Spleen (tissue), 13 donors: ENCODE measurements at places on chromosomes 16 and 17. TPM values are rescaled to one million over a fixed set of nuclear protein-coding genes. Genes with fewer than 3 reads are reported as not detected.

GRCh38 chr17:15123593-15124263 lies 141.4 kb downstream of the PMP22 start:
- H3K27me3 ChIP-seq: no peaks in the 10 kb centered on the region
- no peaks in the 10 kb centered on the region for H3K4me1 ChIP-seq
- no peaks in the 10 kb centered on the region for H3K36me3 ChIP-seq
- DNase-seq: no peak

The NBR1 gene
- 87.7 TPM for total RNA-seq

The CDC42EP4 gene
- 52.5 TPM for total RNA-seq

DNA sequence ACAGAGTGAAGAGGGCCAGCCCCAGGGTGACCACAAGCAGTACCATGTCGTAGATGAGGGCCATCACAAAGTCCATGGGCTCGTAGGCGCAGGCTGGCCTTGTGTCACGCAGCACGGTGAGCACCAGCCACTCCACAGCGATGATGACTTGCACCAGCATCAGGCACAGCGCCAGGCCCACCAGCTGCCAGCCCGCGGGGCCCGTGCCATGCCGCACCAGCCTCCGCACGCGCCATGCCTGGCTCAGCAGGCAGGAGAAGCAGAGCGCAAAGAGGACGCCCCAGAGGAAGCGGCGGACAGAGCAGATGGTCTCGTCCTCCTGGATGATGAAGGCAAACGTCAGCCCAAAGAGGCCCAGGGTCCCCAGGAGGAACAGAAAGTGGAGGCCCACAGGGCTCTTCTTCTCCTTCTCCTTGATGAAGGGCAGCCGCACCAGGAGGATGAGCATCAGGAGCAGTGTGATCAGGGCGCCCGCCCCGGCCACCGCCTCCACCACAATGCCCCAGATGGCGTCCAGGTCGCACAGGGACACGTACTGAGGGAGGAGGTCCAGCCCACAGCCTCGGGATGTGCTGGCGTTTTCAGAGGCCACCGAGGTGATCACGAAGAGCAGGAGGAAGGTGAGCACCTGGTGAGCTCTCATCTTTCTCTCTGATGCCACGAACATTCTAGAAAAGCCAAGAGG lies 12.3 kb downstream of the GPRC5B start:
- H3K4me3 ChIP-seq: no peak overlapping the region

- H3K4me3 ChIP-seq: no peak overlapping the region
- H3K27me3 ChIP-seq: no peaks in the 10 kb centered on the region
- H3K27ac ChIP-seq: no peak overlapping the region
- H3K4me1 ChIP-seq: no peaks in the 10 kb centered on the region
Observed at GRCh38 chr16:68608330-68608729, 36.8 kb upstream of the CDH3 start.

DNA sequence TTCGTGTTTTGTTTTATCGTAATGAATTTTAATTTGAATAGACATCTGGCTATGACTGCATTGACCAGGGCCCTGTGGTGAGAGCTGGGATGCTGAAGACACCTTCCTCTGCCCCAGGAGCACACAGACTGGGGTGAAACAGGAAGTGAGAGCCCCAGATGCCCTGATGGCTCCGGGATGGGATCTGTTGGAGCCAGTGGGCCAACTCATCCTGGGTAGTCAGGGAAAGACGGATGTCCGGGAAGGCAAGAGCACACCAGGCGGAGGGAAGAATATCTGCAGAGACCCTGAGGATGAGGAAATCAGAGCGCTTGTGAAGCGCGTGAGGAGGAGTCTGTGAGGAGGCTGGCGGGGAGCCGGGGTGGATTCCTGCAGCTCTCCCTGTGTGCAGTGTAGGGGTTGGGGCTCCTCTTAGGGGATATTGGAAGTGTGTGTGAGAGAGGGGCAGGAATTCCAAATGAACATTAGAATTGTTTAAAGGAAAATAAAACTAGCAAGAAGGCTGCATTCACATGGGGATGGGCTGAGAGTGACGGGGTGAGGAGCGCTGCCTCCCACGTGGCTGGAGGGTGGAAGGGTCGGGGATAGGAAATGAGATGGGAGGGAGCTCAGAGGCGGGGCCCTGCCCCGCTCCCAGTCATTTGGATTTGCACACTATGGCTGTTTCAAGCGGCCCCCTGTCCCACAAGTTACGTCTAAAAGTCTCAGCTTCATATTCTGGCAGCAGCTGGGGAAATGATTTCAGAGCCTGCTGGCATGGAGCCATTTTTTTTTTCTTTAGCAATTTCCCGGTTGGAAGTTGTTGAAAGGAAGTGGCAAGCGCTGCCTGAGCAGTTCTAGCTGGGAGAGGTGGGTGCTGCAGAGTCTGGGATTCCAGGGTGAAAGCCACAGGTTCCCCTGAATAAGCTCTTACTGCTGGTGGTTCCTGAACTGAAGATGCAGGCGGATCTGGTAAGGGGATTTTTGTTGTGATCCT lies 71.2 kb upstream of the LGALS9 start:
- H3K27ac ChIP-seq: peak overlapping the region; percentile 82
- H3K4me1 ChIP-seq: peaks cover 34% of the 10 kb centered on the region
- peaks cover 30% of the 10 kb centered on the region for H3K36me3 ChIP-seq
- H3K4me3 ChIP-seq: peak overlapping the region; percentile 47
- H3K27me3 ChIP-seq: no peaks in the 10 kb centered on the region
- peak; percentile 76 for DNase-seq

- H3K4me3 ChIP-seq: no peak overlapping the region
- peaks cover 83% of the 10 kb centered on the region for H3K4me1 ChIP-seq
- H3K27ac ChIP-seq: peak overlapping the region; percentile 76
- no peaks in the 10 kb centered on the region for H3K36me3 ChIP-seq
Observed at GRCh38 chr17:77424585-77425344, 284.0 kb downstream of the SEC14L1 start.

The CDH3 gene
- total RNA-seq: 25.3 TPM

- H3K4me1 ChIP-seq: no peaks in the 10 kb centered on the region
- no peak overlapping the region for H3K4me3 ChIP-seq
- no peak overlapping the region for H3K27ac ChIP-seq
- H3K27me3 ChIP-seq: no peaks in the 10 kb centered on the region
- DNase-seq: no peak
- H3K36me3 ChIP-seq: no peaks in the 10 kb centered on the region
Observed at GRCh38 chr16:53664724-53665345, 38.8 kb downstream of the RPGRIP1L start.
